ENCODE measurements at places on chromosomes 12 and 14.

GRCh38 chr12:125690841-125691240 lies 625.6 kb downstream of the AACS start:
- no peak for DNase-seq

GRCh38 chr12:85872497-85873091 lies 1.5 kb upstream of the NTS start:
- no peak for DNase-seq

DNA sequence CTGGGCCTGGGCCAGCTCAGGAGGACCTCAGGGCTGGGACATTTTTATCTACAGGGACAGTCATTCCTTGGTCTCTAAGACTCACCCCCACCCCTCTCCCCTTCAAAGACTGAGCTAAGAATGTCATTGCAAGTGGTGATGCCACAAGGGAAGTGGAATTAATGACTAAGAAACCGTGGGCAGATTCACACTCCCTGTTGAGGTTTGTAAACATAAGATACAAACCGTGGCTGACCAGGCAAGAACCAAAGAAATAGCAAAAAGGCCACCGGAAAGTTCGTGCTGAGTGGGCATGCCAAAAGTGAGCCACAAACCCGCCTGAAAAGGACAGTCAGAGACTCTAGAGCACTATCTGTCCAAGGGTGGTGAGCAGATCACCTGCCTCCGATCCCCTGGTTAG lies 25.7 kb downstream of the NUAK1 start:
- DNase-seq = no peak

DNA sequence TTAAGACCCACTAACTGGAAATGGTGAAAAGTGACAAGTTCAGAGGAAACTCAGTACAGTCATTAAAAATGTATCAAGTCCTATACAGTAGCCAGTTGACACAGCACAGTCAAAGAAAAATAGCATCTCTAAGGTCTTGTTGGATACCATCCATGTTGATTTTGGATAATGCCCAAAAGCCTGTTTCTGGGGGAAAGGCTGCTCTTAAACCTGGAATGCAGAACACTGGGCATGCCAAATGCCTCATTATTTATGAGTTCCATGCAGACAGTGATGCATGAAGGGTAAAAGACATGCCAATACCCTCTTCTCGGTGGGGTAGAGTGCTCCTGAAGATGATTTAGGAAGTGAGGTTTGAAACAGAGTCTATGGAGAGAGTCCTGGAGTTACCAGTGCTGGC lies 29.6 kb downstream of the KCNK13 start:
- DNase-seq = no peak

- DNase-seq = no peak
Observed at GRCh38 chr14:77866932-77867331, 67.0 kb downstream of the ADCK1 start.

- peak; percentile 66 for DNase-seq
Observed at GRCh38 chr12:11500188-11500860, 105.0 kb upstream of the PRB2 start.

GRCh38 chr12:92735131-92735721 lies 32.4 kb downstream of the PLEKHG7 start:
- DNase-seq = no peak

DNA sequence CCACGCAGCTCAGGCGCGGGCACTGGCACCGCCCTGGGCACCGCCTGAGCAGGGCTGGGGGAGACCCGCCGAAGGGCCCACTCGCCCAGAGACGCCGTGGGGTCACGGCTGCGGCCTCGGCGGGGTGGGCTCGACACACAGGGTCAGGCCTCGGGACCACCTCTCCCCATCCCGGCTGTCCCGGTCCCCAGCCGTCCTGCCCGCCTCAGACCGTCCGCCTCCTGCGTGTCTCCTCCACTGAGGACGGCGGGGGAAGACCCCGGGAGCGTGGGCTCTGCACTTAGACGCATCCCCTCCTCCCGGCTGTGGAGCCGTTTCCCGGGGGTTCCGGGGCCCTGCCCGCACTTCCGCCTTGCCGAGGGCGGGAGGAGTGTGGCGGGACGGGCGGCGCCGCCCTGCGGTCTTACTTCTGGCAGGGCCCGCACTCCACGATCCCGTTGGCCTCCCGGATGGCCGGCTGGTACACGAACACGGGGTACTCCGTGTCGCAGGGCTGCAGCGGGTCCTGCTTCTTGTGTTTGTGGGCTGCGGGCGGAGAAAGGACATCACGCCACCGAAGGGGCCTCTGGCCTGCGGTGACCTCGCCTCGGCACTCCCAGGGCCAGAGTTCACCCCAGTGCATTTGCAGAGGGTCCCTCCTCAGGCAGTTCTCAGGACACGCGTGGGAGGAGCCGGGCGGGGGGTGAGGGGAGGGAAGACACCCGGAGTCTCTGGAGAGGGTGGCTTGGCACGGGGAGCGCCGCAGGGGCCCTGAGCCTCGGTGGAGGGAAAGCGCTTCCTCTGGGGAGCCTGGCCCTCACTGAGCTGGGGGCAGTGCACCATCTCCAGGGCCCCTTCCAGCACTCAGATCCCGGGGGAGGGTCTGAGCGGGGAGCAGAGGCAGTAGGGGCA lies 23.1 kb upstream of the LRTM2 start:
- DNase-seq = peak; percentile 58

DNA sequence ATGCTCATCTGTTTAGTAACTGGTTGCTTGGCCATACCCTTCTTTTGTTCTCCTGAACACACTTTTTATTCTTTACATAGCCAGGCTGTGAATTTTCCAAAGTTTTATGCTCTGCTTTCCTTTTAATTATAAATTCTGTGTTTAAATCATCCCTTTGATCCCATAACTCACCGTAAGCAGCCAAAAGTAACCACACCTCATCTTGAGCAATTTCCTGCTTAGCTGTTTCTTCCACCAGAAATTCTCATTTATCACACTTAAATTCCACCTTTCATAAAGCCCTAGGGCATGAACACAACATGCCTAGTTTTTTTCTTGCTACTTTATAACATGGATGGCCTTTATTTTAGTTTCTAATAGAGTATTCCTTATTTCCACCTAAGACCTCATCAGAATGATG lies 510.7 kb downstream of the C12orf50 start:
- no peak for DNase-seq

DNA sequence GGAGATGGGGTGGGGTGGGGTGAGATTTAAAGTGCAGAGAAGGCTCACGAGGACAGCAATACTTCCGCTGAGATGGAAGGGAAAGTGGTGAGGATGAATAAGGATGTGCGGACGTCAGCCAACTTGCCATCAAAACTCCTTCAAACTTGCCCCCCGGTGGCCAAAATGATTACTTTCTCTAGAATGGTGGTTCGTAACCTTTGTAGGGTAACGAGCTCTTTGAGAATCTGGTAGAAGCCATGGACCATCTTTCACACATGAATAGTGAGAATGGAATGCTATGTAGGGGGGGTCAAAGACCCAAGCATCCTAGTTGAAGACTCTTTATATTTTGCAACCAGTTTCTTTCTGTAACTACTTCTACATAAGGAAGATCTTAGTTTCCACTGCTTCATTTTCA lies 245.9 kb upstream of the DDHD1 start:
- DNase-seq = no peak

- DNase-seq = no peak
Observed at GRCh38 chr12:24561411-24561871, 387.5 kb downstream of the BCAT1 start.

GRCh38 chr12:6950401-6950801 lies 755 bp upstream of the PTPN6 start:
- DNase-seq = no peak

DNA sequence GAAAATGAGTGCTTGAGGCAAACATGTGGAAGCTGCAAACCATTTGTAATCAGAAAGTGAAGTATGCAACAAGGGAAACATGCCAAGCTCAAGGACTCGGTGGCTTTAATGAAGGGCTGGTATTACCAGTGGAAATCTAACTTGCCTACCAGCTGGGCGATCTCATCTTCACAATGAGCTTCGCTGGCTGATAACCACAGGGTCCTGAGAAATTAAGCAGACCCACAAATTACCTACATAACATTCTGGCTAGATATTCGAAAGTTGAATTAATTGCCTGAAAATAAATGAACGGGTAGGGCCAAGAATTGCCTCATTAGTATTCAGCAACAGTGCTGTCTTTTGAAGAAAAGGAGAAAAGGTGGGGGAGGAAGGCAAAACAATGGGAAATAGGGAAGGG lies 439.4 kb downstream of the PDZRN4 start:
- no peak for DNase-seq

- DNase-seq = no peak
Observed at GRCh38 chr14:50447461-50447860, 50.8 kb upstream of the CDKL1 start.

GRCh38 chr12:26297396-26298070 lies 102.2 kb downstream of the SSPN start:
- no peak for DNase-seq

DNA sequence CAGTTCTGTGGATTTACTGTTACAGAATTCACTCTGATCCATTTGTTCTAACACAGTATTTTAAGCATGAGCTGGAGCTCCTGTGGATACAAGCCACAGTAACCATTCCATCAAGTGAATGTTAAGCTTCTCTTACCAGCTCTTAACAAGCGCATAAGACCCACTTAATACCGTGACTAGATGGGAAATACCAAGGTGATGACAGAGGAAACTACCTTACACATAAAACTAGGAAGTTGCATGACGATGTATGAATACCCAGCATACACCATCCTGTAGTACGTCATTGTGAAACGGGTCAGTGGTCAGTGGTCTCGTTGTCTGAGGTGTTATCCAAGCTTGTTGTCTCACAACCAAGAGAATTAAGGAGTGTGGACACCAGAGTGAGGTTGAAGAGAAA lies 2.0 kb upstream of the GALC start:
- no peak for DNase-seq

GRCh38 chr12:27332714-27333402 lies at the start of gene BMAL2:
Gene BMAL2 (plus strand): TSS chr12:27332836. CDS start chr12:27333073, 237 bp downstream.
- DNase-seq = peak; percentile 29

DNA sequence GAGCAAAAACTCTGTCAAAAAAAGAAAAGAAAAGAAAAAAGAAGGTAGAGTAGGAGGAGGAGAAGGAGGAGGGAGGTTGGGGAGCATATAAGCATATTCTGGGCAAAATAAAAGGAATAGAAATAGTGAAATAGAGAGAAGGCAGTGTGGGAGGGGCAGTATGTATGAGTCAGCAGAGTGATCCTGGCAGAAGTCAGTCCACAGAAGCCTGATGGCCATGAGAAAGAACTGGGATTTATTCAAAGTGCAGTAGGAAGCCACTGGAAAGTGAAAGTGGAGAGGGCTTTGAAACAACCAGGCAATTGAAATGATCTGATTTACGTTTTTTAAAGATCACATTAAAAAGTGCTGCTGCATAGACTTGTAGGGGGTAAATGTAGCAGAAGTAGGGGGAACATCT lies 368.6 kb upstream of the USP15 start:
- no peak for DNase-seq

GRCh38 chr12:25785134-25785533 lies 173.3 kb upstream of the RASSF8 start:
- no peak for DNase-seq

GRCh38 chr12:30661210-30661609 lies 34.5 kb downstream of the IPO8 start:
- DNase-seq = no peak

GRCh38 chr14:71932229-71932981 lies at the start of gene RGS6:
Gene RGS6 (plus strand): TSS chr14:71932429.
- DNase-seq = peak; percentile 23

DNA sequence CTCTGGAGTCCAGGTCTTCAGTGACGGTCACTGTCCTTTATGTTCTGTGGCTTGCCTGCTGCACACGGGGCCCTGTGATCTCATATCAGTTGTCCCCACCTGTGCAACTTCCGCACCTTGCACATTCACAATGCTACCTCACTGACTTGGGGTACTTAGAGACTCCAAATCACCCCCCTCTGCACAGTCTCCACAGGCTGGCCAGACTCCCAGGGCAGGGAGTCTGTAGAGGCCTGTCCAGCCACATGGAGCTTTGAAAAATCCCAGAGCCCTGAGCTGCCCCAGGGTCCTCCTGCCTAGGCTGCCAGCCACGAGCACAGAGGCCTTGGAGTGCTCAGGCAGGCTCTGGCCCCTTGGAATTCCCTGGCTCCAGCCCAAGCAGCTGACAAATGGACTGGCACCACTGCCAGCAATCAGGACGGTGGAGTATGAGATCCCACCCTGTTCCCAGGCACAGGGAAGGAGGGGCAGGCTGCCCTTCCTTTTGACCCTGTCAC lies 26.4 kb downstream of the CMKLR1 start:
- no peak for DNase-seq
